ENCODE measurements at places on chromosomes 6 and 20.

- DNase-seq, result no peak
These were observed 67.3 kb upstream of the RALY start for GRCh38 chr20:33926425-33926824.

- no peak for DNase-seq
These were observed 21.9 kb downstream of the ECT2L start for GRCh38 chr6:138817799-138818198.

DNA sequence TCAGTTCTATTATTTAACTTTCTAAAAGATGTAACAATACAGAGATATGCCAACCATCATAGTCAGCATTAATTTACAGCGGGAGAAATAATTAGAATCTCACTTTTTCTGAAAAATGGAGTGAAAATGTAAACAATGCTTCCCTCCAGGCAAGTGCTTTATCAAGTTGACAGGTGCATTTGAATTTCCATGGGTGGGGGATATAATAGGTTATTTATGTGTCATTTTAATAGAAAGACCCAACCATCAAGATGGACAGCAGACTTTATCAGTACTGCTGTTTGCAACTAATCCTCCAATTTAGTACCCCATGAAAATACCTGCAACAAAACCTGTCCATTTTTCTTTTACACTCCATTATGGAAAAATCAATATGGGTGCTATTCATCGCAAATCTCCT, 780.1 kb downstream of the TFAP2A start:
- no peak for DNase-seq

DNA sequence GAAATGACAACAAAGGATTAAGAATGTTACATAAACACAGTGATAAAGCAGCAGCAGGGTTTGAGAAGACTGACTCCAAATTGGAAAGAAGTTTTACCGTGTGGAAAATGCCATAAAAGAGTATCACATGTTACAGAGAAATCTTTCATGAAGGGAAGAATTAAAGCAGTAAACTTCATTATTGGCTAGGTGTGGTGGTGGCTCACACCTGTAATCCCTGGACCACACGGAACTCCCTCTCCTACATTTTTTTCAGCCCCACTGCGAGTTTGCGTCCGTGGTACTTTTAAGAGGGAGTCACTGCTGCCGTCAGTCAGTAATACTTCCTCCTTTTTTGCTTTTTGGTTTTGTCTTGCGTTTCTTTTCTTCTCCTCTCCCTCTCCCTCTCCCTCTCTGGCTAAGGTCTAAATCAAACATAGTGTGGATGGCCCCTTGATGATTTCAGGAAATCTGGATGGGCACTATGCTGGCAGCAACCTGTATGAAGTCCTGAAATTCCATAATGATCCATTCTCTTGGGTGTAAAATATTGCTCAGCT, 112.3 kb downstream of the MAN1A1 start:
- no peak for DNase-seq

DNA sequence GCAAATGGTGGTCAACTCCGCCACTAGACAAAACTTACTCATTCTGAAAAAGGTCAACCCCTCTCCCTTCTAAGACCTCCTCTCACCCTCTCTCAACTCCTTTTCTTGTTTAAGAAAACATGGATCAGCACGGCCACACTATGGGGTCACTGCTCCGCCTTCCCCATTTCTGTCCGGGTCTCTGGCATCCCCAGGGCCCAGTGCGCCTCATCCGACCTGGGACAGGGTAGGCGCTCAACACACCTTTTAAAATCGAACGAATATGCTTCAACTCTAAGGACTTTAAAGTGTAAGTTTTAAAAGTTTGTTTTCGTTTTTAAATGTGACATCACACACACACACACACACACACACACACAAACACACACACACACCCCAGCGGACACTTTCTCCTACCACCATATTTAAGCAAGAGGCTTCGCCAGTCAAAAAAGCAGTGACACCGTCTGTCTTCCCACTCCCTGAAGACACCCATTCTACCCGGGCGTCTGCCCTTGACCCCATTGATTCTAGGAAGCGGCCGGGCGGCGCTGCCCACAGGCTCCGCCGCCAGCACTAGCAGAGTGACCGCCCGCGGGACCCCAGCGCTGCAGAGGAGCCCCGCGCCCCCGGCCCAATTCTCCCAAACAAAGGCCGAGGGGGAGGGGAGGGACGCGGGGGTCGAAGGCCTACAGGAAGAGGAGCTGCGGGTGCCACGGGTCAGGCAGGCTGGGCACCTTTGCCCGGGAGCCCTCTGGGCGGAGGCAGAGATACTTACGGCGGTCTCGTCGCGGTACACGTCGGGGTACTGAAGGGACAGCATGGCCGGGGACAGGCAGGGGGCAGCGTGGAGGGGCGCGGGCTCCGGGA, 568 bp downstream of the PREP start:
- no peak for DNase-seq

GRCh38 chr6:143107440-143107839, 46.8 kb downstream of the AIG1 start:
- no peak for DNase-seq

DNA sequence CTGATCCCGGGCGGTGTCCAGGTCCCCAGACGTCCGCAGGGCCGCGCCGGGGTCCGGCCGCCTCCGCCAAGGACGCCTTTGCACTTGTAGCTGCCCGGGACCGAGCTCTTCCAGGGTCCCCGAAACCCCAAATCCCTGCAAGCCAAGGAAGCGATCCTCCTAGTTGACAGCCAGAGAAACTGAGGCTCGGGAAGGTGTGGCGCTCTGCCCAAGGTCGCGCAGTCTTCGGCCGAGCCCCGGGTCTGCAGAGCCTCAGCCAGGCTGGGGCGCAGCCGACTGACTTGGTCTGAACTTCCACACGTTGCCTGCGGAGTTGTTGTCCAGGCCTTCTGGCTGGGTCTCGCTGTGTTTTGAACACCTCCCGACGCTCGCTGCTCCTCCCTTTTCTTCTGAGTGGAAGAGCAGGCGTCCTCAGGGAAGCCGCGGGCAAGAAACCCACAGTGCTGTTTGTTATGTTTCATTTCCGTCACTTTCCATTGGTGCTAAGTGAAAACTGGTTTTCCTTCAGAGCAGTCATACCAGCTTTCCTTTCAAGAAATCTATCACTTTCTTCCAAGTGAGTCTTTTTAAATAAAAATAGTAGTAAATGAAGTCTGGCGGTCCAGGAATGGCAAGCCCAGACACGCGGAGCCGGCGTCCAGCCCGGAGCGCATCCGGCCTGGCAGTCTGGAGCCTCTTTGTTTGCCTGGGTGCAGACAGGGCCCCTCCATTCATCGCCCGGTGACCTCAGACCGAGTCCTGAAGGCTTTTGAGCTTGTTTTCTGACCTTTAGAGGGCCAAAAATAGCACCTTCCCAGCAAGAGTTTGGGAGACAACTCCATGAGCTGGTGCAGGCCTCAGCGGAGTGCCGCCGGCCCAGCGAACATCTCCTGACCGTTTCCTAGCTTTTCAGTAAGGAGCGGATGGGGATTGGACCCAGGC, 698 bp downstream of the FAM210B start:
- DNase-seq, result no peak

DNA sequence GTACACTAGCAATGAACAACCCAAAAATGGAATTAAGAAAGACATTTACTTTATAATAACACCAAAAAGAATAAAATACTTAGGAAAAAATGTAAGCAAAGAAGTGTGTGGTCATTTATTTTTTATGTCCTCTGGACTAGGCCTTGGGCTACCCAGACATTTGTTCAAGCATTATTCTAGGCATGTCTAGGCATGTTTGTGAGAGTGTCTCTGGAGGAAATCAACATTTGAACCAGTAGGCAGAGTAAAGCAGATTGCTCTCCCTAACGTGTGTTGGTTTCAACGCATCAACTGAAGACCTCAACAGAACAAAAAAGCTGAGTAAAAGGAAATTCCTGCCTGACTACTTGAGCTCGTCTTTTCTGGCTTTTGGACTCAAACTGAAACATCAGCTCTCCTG, 84.5 kb downstream of the ANKEF1 start:
- no peak for DNase-seq

GRCh38 chr6:83221889-83222479, 28.8 kb downstream of the RWDD2A start:
- no peak for DNase-seq

GRCh38 chr6:149938571-149939355, 3.1 kb upstream of the ULBP2 start:
- no peak for DNase-seq

- DNase-seq, result no peak
These were observed 152.4 kb downstream of the BMP2 start for GRCh38 chr20:6919792-6920468.

DNA sequence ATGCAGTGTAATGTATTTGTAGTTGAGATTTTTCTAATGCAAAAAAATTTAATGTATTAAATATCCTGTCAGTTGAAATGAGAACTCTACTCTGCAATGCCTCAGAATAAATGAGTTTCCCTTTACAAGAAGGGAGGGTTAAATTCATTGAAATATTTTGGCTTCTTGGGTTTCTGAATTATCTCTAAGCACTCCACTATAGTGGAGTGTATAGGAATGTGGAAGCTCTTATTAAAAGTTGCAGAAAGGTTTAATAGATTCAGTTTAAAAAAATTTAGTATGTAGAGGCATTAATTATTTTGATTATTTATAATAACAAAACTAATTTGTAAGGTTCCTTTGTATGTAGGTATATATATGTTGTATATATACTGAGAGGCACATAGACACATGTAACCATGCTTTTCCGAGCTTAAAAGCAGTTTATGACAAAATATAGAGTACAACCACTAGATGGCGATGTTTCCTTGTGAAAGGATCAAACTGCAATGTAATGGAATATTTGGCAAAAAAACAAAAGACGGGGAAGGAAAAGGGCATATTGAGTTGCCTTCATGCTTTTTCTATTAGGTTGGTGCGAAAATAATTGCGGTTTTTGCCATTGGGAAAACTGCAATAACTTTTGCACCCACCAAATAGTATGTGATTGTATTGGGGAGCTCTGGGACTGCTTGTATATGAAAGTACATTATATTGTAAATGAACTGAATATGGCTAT, 144.2 kb downstream of the MYO6 start:
- no peak for DNase-seq

DNA sequence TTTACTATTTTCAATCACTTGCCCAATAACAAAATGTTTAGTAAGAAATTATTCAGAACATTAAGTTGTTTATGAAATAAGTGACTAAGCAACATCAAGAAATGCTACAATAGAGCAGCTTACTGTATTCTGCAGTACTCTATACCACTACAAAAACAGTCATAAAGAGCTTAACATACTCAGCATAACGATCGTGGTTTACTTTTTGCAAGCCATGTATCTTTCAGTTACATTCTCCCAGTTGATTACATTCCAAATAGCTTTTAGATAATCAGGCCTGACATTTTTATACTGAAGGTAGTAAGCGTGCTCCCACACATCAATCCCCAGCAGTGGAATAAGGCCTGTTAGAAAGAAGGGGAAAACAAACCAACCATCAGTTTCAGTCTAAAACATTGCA, 10.7 kb downstream of the SOD2 start:
- no peak for DNase-seq

- DNase-seq, result no peak
These were observed 191.1 kb downstream of the SAMD5 start for GRCh38 chr6:147699637-147700036.

DNA sequence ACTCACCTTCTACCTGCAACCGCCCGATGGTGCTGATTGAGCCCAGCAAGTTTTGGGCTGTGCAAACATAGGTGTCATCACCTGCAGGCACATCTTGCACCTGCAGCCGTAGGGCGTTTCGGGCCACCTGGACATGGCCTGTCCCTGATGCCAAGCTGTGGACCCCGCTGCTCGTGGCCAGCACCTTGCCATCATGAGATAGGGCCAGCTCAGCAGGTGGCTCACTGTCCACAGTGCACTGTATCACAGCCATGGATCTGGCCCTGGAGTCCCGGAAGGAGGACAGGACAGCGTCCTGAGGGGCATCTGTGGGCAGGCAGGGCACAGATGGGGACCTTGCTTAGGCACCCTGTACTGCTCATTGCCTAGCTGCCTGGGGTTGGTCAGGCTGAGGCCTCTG, 10.1 kb upstream of the ADAM33 start:
- no peak for DNase-seq

DNA sequence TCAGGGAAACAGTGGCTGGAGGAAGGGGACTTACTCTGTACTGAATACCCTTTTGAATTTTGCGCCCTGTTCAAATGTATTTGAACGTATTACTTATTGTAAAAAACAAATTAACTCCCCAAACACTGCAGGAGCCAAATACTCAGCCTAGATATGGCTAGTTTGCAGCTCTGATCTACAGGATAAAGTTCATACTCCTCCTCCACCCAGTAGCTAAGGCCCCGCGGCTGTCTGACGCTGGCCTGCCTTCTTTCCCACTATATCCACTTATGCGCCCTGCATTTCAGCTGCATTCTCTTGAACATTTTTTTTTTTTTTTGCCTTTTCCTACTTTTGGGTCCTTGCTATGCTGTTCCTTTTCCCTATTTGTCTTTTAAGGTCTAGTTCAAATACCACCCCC, 6.5 kb downstream of the GSS start:
- no peak for DNase-seq

- DNase-seq, result no peak
These were observed 128.8 kb upstream of the DTNBP1 start for GRCh38 chr6:15791448-15792181.

DNA sequence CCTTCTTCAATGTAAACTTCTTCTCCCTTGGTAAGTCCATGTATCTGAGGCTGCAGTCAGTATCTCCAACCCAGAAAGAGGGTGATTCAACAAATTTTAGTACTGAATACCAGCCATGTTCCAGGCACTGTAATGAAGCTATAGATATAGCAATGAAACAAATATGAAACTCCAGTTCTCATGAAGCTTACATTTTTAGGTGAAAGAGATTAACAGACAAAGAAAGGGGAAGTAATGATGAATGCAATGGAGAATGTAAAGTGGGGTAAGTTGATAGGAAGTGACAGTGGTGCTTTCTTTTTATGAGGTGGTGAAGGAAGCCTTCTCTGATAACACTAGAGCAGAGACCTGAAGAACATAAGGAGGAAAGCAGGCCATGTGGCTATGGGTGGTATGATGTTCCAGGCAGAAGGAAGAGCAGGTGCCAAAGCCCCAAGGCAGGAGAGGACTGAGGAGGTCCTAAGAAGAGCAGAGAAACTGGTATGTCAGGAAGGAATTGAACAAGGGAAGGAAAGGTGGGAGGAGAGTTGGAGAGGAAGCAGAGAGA, 143.6 kb downstream of the TFAP2B start:
- DNase-seq, result no peak

- no peak for DNase-seq
These were observed 213.5 kb downstream of the RFPL4B start for GRCh38 chr6:112560651-112561050.

DNA sequence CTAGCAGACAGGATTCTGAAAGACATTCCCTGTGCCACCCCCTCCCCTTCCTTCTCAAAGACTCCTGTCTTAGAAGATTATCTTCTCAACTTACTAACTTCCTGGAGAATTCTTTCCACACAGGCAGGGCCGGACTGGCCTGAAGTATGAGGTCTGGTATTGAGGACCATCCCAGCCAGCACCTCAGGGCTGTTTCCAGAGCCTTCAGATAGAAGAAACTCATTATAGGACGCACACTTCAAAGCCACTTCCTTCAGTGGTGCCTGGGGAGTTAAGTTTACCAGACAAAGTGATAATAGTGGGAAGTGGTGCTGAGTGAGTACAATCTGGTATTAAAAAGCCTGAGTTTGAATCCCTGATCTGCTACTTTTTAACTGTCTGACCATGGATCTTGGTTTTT, 15.6 kb downstream of the KCNS1 start:
- DNase-seq, result no peak

- no peak for DNase-seq
These were observed 86.5 kb downstream of the LYRM4 start for GRCh38 chr6:5174244-5174643.

- peak; percentile 6 for DNase-seq
These were observed 8.5 kb downstream of the SCGN start for GRCh38 chr6:25660512-25660911.

Measured in GOT3 (cell line).